Gastrocnemius medialis (tissue), 4 donors: ENCODE measurements at places on chromosomes 11 and 22. TPM values are rescaled to one million over a fixed set of nuclear protein-coding genes. Genes with fewer than 3 reads are reported as not detected.

DNA sequence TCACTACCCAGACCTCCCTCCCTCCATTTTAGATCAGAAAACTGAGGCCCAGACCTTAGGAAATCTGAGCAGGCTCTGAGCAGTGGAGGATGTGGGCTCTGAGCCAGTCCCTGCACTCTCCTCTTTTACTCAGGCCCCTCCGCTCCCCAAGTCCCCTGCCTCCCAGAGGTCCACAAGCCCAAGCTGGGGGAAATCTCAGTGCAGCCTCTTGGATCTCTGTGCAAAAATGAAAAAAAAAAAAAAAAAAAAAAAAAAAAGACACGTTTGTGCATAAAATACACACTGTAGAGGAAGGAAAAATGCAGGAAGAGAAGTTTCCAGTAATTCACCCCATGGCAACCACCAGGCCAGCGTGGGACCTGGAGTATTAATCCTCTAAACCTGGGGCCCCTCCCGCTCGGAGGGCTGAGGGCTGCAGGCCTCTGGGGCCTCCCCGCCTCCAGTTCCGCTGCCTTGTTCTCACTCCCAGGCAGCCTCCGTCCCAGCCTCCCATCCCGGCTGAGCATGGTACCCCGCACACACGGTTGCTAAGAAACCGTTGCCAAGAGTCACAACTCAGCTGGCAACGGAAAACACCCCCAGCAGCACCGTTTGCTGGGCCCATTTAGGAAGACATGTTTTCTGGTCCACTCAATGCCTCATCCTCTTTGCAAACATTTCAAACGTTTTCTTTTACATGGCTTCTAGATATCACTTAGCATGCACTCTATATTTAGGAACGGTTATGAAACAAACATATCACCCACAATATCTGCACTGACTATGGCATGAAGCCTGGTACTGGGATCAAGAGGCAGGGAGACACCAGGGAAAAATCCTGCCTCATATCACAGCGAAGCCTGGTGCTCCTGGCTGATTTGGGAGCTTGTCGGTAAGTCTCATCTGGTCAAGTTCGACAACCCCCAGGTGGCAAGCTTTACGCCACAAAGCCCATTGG lies 227.5 kb downstream of the CTTN start:
- no peak overlapping the region for H3K27ac ChIP-seq
- no peaks in the 10 kb centered on the region for H3K27me3 ChIP-seq
- no peak overlapping the region for H3K4me3 ChIP-seq
- no peak for DNase-seq

GAL3ST1 gene
- 0.85 TPM for total RNA-seq

DNA sequence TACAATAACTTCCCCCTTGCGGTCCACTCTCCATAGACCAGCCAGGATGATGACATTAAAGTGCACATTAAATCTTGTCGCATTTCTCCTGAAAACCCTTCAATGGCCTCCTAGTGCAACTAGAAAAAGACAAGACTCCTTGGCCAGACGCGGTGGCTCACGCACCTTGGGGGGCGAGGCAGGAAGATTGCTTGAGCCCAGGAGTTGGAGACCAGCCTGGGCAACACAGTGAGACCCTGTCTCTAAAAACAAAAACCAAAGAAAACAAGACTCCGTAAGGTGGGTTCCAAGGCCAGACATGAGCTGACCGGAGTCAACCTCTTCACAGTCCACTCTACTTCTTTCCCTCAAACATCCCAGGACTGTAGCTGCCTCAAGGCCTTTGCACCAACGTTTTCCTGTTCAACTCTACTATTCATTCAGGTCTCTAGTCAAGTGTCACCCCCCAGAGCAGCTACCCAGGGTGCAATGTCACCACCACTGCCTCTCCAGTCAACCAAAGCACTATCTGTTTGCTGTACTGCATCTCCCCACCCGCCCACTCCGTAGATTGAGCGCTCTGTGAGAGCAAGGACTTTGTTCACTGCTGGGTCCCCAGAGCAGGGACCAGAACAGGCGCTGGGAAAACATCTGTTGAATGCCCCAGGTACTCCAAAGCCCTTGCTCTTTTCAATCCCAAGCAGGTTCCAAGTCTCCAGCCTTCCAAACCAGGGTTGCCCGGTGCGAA lies 739 bp downstream of the ZMAT5 start:
- no peaks in the 10 kb centered on the region for H3K27me3 ChIP-seq
- peak overlapping the region; percentile 95 for H3K27ac ChIP-seq
- H3K4me3 ChIP-seq: peak overlapping the region; percentile 84

DNA sequence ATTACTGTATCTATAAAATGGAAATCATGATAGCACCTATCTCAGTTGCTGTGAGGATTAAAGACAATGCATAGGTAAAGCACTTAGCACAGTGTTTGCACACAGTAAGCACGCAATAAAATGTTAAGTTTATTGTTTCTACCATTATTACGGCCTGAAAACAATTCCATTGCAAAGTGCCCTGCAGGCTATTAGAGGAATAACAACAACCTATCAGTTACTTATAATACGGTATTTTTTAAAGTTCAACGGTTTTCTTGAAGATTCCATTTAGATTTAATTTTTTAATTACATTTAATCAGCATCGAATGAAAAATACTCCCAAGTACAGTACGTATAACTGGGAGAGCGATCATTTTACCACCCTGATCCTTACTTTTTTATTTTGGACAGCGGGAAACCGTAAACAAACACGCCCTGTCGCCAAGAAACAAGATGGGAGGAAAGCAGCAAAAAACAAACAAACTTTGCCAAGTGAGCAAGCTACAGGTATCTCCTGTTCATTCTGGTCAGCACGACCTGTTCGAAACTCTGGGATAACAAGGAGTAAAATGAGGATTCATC lies 893 bp downstream of the SLC36A4 start:
- H3K27me3 ChIP-seq: no peaks in the 10 kb centered on the region
- H3K36me3 ChIP-seq: no peaks in the 10 kb centered on the region
- H3K4me3 ChIP-seq: peak overlapping the region; percentile 63
- peak overlapping the region; percentile 82 for H3K27ac ChIP-seq

OVOL1 gene
- total RNA-seq: 0.15 TPM
